Trophoblast cell (in vitro differentiated cells and primary cell): ENCODE measurements at places on chromosomes 4 and X.

- no peak for DNase-seq
These were observed 119.9 kb downstream of the ASMT start for GRCh38 chrX:1734806-1735205.

GRCh38 chr4:53130896-53131561, 234.8 kb downstream of the SCFD2 start:
- DNase-seq = no peak

- no peak for DNase-seq
These were observed 1609.0 kb upstream of the AGA start for GRCh38 chr4:179051206-179051605.

DNA sequence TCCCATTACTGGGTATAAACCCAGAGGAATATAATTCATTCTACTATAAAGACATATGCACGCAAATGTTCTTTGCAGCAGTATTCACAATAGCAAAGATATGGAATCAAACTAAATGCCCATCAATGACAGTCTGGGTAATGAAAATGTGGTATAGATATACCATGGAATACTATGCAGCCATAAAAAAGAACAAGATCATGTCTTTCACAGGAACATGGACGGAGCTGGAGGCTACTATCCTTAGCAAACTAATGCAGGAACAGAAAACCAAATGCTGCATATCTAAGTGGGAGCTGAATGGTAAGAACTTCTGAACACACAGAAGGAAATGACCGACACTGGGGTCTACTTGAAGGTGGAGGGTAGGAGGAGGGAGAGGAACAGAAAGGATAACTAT, 42.6 kb downstream of the LNX1 start:
- no peak for DNase-seq

DNA sequence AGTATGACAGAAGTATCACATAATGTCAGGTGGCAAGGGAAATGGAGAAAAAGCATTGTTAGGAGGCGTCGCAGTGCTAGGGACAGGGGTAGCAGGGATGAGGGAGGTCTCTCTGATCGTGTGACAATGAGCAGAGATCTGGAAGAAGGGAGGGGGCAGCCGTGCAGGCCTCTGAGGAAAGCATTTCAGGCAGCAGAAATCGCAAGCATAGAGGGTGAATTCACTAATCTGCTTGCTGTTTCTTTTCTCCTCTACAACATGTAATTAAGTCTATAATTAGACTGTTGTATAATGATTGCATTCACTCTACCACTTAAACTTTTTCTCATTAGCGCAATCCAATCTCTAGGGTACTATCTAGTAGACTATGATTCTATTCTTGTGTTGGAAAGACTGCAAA, 9.1 kb downstream of the CYP4V2 start:
- no peak for DNase-seq

GRCh38 chr4:986879-987623, at the start of gene IDUA:
IDUA (plus strand) TSS chr4:987044; CDS start chr4:987085, 41 bp downstream.
- no peak for DNase-seq

GRCh38 chr4:7806338-7807090, 133.1 kb downstream of the AFAP1 start:
- DNase-seq = no peak

DNA sequence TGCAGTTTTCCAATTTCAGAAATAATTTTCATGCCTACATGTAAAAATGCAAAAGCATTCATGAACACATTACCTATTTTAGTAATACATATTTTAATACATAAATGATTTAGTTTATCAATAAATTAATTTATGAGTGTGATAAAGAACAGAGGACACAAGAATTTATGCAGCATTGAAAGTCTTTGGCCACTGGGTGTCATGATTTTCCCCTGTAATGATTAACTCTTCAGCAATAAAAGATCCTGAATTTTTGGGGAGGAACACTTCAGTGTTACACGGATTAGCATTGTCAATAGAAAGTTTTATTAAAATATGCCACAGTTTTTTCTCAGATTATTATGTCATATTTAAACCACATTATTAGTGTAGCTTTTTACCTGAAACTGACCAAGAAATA, 8.6 kb upstream of the VCX2 start:
- DNase-seq = peak; percentile 10

GRCh38 chrX:120664081-120664480, 34.2 kb upstream of the C1GALT1C1 start:
- no peak for DNase-seq

- no peak for DNase-seq
These were observed 744.0 kb downstream of the FSTL5 start for GRCh38 chr4:161419822-161420221.

DNA sequence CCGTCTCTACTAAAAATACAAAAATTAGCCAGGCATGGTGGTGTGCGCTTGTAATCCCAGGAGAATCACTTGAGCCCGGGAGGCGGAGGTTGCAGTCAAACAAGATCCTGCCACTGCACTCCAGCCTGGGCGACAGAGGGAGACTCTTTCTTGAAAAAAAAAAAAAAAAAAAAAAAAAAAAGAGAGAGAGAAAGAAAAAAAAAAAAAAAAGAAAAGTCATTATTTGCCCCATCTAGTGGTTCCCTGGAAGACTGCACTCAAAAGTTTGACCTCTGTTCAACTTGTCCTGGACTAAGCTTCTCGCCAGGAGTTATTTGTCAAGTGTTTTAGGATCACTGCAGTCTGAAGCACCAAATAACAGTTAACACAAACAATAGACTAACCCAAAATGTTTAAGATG, 45.3 kb upstream of the KCTD8 start:
- DNase-seq = peak; percentile 52

DNA sequence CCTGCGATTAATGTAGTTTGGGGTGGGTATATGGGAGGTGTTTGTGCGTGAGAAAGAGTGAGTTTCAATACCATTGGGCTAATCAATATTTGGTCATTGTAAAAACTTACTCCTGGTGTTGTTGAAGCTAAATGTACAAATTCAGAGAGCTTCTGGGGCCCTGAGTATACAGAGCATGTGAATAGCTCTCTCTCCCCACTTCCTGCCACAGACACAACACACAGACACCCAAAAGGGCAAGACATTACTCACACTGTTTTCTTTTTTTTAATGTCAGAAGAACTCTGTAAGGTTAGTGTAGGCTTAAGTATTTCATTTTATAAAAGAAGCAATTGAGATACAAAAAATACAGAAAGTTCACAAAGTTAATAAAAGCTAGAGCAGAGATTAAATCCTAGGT, 151.3 kb upstream of the KCNIP4 start:
- no peak for DNase-seq

GRCh38 chr4:150206265-150206664, 128.0 kb downstream of the DCLK2 start:
- DNase-seq = no peak

- DNase-seq = no peak
These were observed 22.9 kb downstream of the CCDC149 start for GRCh38 chr4:24889991-24890390.

- no peak for DNase-seq
These were observed 283.2 kb downstream of the ARHGAP10 start for GRCh38 chr4:148015058-148015457.

DNA sequence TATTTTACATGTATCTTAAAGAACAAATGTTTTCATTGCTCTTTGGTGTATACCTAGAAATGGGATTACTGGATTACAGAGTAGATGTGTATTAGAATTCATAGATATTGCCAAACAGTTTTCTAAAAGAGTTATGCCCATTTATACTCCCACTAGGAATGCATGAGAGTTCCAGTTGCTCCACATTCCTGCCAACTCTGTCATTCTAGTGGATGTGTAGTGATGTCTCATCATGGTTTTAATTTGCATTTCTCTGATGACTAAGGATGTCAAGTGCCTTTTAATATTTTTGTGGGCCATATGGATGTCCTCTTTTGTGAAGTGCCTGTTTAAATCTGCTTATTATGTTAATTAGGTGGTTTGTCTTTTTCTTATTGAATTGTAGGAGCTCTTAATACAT, 65.6 kb upstream of the BMP2K start:
- peak; percentile 96 for DNase-seq

DNA sequence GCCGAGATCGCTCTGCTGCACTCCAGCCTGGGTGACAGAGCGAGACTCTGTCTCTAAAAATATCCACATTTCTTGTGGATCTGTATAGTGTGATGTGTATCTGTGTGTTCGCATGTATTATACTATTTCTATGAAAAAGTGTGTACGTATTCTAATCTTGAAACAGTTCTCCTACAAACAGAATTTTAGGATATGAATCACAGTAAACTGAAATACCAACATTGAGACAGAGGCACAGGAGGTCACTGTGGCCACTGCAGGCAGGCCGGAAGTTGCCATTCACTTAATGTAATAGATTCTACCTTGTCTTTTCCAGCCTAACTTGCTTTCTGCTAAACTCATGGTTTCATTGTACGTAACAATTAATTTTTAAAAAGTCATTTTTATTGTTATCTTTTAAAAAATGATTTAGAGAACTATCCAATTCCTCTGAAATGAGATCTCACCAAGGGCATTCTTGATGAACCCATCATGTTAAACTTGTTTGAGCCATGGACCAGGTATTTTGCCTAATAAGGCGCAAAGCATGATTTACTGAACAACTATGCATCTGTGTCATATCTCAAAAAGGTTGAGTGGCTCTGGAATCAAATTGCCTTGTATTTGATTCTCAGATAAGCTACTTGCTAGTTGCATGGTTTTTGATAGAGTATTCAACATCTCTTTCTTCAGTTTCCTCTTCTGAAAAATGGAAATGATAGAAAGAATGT, 154.9 kb upstream of the GYPA start:
- peak; percentile 50 for DNase-seq

- no peak for DNase-seq
These were observed 119.2 kb downstream of the SCLT1 start for GRCh38 chr4:128974136-128974581.

GRCh38 chrX:11888421-11888820, 130.4 kb downstream of the MSL3 start:
- DNase-seq = no peak

- no peak for DNase-seq
These were observed 151.3 kb downstream of the DCLK2 start for GRCh38 chr4:150229520-150229919.

DNA sequence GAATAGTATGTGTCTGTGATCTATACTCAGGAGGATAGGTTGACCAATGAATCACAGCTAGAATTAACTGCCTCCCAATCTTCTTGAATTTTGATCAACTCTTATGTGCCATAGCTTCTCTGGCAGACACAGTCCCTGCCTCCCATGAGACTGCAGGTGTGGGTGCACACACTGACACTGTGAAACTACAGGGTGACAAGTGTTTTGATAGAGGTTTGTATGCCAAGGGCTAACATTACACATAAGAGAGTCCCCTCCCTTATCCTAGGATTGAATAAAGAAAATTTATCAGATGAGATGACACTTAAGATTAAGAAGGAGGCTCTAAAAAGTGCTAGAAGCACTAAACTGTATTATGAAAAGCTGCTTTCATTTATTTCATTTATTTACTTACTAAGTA, 218.4 kb upstream of the BMP3 start:
- DNase-seq = no peak
